Small intestine (tissue), 16 donors: ENCODE measurements at places on chromosomes 1 and 21. TPM values are rescaled to one million over a fixed set of nuclear protein-coding genes. Genes with fewer than 3 reads are reported as not detected.
A peak's percentile ranks its signal among the peaks of the same experiment; 100 is the strongest.

GRCh38 chr1:201112926-201113325 is 700 bp upstream of the CACNA1S start:
- H3K27me3 ChIP-seq: no peaks in the 10 kb centered on the region
- H3K4me1 ChIP-seq: no peaks in the 10 kb centered on the region
- H3K27ac ChIP-seq: no peak overlapping the region
- H3K4me3 ChIP-seq: no peak overlapping the region

- peaks cover 88% of the 10 kb centered on the region for H3K36me3 ChIP-seq
- no peak overlapping the region for H3K4me3 ChIP-seq
- H3K4me1 ChIP-seq: no peaks in the 10 kb centered on the region
Observed at GRCh38 chr1:204462229-204462561, 32.4 kb downstream of the PIK3C2B start.

DNA sequence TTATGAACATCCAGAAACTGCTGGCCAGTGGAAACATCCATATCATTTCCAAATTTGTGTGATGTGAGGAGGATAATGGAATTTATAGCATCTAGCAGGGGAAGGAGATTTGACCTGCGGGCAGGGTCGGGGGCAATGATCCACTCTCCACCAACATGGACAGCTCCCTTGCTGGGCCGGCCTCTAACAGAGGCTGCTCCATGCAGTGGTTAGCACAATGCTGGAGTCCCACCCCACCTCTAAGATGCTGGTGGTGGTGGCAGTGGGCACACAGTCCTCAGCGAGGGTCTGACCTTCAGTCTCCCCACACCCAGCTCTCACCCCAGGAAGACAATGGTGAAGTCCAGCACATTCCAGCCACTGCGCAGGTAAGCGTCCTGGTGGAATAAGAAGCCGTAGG is 18.7 kb downstream of the CACNA1S start:
- no peaks in the 10 kb centered on the region for H3K36me3 ChIP-seq
- no peak overlapping the region for H3K4me3 ChIP-seq
- H3K27me3 ChIP-seq: no peaks in the 10 kb centered on the region
- no peaks in the 10 kb centered on the region for H3K4me1 ChIP-seq
- no peak for DNase-seq

DNA sequence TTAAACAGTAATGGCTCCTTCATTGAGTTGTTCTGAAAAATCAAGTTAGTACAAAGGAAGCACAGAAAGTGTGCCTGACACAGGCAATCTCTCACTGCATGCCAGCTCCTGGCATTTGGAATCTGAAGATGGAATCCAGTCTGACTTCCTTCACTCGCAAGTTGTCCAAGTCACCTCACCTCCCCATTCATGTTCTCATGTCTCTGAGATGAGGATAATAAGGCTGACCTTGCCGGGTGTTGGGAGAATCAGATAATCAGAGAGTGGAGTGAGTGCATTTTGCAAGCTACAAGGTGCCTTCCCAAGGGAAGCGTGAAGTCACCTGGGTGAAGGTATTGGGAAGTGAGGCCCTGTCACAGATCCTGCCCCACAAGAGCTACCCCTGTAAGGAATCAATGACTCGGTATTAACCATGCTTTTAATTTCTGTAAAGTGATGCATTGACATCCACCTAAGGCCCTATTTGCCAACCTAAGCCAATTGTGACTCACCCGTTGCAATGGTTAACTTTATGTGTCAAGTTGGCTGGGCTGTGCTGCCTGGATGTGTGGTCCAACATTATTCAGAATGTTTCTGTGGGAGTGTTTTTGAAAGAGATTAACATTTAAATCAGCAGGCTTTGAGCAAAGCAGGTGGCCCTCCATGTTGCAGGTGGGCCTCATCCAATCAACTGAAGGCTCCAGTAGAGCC is 62.5 kb upstream of the TARBP1 start:
- no peak for DNase-seq
- H3K27me3 ChIP-seq: no peaks in the 10 kb centered on the region
- peaks cover 8% of the 10 kb centered on the region for H3K4me1 ChIP-seq
- no peak overlapping the region for H3K27ac ChIP-seq

Gene NFASC
- 4.7 TPM for polyA plus RNA-seq

DNA sequence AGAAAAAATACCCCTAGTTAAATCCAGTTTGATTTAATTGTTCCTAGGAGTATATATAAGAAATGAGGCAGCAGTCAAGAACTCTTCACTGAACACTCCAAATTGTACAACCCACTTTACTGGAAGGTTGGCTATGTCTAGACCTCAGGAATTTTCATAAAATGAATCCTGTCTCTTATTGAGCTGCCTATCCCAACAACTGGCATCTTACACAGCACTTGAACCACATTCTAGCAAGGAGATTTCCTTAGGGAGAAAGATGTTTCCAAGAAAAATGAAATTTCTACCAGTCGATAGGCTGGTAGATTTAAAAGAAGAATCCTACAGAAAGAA is 16.3 kb downstream of the RNF19B start:
- H3K27me3 ChIP-seq: no peaks in the 10 kb centered on the region
- peaks cover 10% of the 10 kb centered on the region for H3K36me3 ChIP-seq
- DNase-seq: no peak
- no peak overlapping the region for H3K4me3 ChIP-seq

- H3K36me3 ChIP-seq: no peaks in the 10 kb centered on the region
- H3K4me1 ChIP-seq: no peaks in the 10 kb centered on the region
- no peak overlapping the region for H3K4me3 ChIP-seq
- DNase-seq: no peak
- no peaks in the 10 kb centered on the region for H3K27me3 ChIP-seq
Observed at GRCh38 chr1:196661345-196661744, 9.5 kb downstream of the CFH start.

DNA sequence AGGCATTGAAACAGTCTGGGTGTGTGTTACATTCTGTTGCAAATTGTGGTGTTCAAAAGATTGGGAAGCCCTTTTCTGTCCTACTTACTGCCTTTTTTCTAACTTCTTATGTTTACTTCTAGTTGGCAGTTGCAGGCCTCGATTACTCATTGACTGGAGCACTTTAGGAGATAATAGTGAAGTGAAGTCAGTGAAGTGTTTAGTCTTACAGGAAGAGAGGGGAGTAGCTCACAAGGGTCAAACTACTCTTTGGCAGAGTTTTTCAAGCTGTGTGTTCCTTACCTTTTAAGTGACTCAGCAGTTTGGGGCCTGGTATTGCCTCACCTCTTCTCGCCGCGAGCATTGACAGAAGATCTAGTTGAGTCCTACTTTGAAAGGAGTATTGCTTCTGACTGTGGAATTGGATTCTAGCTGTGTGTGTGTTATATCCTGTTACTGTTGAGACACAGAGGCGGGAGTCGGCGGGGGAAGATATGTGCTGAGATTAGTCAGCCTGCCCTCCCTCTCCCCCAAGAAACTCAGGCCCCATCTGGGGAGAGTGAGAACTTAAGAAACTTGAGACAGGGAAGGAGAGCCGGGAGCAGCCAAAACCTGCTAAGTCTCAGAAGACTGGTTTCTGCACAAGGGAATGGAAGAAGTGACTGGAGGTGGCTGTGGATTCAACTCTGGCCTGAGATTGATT is 19.3 kb downstream of the AHCYL1 start:
- H3K4me3 ChIP-seq: peak overlapping the region; percentile 14
- no peaks in the 10 kb centered on the region for H3K27me3 ChIP-seq
- DNase-seq: peak; percentile 97
- peaks cover 2% of the 10 kb centered on the region for H3K4me1 ChIP-seq
- H3K36me3 ChIP-seq: peaks cover under 1% of the 10 kb centered on the region

DNA sequence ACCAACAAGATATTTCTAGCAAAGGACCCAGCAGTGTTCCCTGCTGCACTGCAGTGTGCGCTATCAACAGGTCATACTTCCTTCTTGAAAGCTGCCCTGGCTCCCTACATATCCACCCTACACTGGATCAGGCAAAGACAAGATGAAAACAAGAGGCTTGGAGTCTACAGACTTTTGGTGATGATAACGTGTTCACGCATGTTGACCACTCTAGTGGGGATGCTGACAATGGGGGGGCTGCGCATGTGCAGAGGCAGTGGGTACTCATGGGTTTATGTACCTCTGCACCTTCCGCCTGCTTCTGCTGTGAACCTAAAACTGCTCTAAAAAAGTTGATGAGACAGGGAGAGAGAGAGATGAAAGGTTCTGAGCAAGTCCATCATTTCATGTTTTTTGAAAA is 5.5 kb downstream of the ENO1 start:
- no peaks in the 10 kb centered on the region for H3K27me3 ChIP-seq
- peaks cover 65% of the 10 kb centered on the region for H3K4me1 ChIP-seq
- H3K27ac ChIP-seq: peak overlapping the region; percentile 55

Gene UBXN10
- polyA plus RNA-seq: 0.22 TPM

GRCh38 chr1:208531003-208531750 is 287.0 kb upstream of the PLXNA2 start:
- H3K27ac ChIP-seq: no peak overlapping the region
- no peaks in the 10 kb centered on the region for H3K36me3 ChIP-seq
- H3K27me3 ChIP-seq: peaks cover 4% of the 10 kb centered on the region
- DNase-seq: peak; percentile 25
- no peak overlapping the region for H3K4me3 ChIP-seq
- no peaks in the 10 kb centered on the region for H3K4me1 ChIP-seq

DNA sequence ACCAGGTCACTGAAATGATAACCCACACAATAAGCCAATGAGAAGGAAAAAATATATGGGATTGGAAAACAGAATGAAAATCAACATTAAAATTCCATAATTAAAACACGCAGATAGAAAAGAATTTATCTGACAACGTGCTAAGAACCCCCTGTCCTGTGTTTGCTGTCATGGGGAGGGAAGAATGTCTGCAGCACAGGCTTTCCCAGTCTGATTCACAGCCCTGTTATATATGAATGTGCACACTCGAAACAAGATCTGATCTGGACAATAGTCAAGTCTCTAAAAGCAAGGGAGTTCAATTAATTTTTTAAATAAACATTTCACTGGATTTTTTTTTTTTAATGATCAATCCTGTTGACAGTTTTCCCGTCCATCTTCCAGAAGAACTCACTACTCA is 220.0 kb downstream of the RERE start:
- peaks cover 4% of the 10 kb centered on the region for H3K4me1 ChIP-seq
- no peak overlapping the region for H3K4me3 ChIP-seq
- peak overlapping the region; percentile 17 for H3K27ac ChIP-seq
- DNase-seq: no peak
- H3K36me3 ChIP-seq: no peaks in the 10 kb centered on the region
- no peaks in the 10 kb centered on the region for H3K27me3 ChIP-seq

DNA sequence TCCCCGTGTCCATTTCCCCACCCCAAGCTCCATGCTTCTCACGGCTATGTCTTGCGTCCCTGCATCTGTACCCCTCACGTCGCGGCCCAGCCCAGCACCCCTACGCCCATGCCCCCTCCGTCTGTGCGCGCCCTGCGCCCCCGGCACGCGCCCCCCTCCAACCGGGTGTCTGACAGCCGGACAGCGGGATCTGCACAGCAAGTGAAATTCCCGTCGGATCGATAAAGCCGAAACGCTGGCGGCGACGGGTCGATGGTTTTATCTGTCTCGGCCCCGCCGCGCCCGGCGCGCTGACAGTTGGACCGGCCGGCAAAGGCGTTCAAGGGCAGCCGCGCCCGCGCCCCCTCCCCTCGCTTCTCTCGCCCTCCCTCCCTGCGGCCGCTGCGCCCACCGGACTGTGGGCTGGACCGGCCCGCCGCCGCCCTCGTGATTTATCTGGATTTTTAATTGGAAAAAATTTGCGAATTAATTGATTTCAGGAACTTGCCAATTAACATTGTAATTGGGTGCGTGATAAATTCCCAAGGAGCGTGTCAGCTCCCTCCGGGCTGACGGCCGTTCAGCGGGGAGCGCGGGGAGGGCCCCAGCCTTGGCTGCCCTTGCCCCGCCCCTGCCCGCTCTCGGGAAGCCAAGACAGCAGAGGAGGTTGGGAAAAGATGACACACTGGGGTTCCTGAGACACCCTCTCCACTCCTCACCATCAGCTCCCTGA is 57.1 kb downstream of the TMEM53 start:
- H3K27me3 ChIP-seq: peaks cover 40% of the 10 kb centered on the region
- H3K4me1 ChIP-seq: no peaks in the 10 kb centered on the region
- H3K36me3 ChIP-seq: no peaks in the 10 kb centered on the region
- H3K4me3 ChIP-seq: no peak overlapping the region

DNA sequence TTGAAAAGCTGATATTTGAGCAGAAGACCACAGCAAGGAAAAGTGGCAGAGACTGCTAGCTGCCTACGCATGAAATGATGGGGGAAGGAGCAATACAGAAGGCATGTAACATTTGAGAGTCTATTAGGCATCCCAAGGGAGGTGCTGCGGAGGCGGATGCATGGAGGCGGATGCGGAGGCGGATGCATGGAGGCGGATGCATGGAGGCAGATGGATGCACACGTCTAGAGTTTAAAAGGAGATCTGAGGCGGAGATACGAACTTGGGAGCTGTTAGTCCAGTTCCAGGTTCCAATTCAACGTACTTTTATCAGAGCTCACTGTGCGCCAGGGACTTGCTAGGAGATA is 744 bp upstream of the DDX20 start:
- H3K4me3 ChIP-seq: peak overlapping the region; percentile 40
- no peaks in the 10 kb centered on the region for H3K27me3 ChIP-seq

GRCh38 chr1:225871359-225872074 is 10.7 kb downstream of the TMEM63A start:
- no peak overlapping the region for H3K27ac ChIP-seq
- DNase-seq: no peak
- peaks cover 7% of the 10 kb centered on the region for H3K4me1 ChIP-seq
- H3K4me3 ChIP-seq: no peak overlapping the region

- DNase-seq: no peak
- H3K36me3 ChIP-seq: no peaks in the 10 kb centered on the region
- H3K27me3 ChIP-seq: no peaks in the 10 kb centered on the region
Observed at GRCh38 chr1:28803051-28803450, 8.9 kb upstream of the OPRD1 start.

DNA sequence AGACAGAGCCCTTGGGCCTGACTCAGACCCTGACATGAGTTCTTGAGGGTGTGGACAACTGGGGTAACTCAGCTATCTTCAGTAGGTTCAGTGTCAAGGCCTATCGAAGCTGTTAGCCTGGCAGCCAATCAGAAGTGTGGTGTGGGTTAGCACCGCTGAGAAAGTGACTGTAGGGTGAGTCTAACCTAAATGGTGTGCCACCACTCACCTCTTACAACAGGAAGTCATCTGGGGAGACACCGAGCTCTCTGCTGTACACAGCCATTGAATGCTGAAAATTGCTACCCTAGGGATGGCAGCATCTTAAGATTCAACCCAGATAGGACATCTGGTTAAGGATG is 44.6 kb downstream of the RASSF5 start:
- H3K36me3 ChIP-seq: no peaks in the 10 kb centered on the region
- DNase-seq: no peak
- no peaks in the 10 kb centered on the region for H3K4me1 ChIP-seq

DNA sequence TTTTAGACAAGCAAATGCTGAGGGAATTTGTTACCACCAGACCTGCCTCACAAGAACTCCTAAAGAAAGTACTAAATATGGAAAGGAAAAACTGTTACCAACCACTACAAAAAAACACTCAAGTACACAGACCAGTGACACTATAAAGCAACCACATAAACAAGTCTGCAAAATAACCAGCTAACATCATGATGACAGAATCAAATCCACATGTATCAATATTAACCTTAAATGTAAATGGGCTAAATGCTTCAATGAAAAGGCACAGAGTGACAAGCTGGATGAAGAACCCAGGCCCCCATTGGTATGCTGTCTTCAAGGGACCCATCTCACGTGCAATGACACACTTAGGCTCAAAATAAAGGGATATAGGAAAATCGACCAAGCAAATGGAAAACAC is 529.9 kb upstream of the CAMK1G start:
- DNase-seq: no peak
- no peaks in the 10 kb centered on the region for H3K36me3 ChIP-seq
- H3K4me1 ChIP-seq: no peaks in the 10 kb centered on the region
- H3K4me3 ChIP-seq: no peak overlapping the region
